ENCODE measurements at places on chromosomes 5 and 9.

GRCh38 chr5:134939500-134939899 is 28.2 kb upstream of the CATSPER3 start:
- DNase-seq = no peak

DNA sequence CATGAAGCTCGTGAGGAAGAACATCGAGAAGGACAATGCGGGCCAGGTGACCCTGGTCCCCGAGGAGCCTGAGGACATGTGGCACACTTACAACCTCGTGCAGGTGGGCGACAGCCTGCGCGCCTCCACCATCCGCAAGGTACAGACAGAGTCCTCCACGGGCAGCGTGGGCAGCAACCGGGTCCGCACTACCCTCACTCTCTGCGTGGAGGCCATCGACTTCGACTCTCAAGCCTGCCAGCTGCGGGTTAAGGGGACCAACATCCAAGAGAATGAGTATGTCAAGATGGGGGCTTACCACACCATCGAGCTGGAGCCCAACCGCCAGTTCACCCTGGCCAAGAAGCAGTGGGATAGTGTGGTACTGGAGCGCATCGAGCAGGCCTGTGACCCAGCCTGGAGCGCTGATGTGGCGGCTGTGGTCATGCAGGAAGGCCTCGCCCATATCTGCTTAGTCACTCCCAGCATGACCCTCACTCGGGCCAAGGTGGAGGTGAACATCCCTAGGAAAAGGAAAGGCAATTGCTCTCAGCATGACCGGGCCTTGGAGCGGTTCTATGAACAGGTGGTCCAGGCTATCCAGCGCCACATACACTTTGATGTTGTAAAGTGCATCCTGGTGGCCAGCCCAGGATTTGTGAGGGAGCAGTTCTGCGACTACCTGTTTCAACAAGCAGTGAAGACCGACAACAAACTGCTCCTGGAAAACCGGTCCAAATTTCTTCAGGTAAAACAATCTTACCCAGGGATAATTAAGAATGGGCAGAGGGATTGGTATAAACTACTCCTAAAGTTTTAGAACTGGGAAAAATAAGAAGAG is 12.9 kb downstream of the ITGA1 start:
- DNase-seq = peak; percentile 67

DNA sequence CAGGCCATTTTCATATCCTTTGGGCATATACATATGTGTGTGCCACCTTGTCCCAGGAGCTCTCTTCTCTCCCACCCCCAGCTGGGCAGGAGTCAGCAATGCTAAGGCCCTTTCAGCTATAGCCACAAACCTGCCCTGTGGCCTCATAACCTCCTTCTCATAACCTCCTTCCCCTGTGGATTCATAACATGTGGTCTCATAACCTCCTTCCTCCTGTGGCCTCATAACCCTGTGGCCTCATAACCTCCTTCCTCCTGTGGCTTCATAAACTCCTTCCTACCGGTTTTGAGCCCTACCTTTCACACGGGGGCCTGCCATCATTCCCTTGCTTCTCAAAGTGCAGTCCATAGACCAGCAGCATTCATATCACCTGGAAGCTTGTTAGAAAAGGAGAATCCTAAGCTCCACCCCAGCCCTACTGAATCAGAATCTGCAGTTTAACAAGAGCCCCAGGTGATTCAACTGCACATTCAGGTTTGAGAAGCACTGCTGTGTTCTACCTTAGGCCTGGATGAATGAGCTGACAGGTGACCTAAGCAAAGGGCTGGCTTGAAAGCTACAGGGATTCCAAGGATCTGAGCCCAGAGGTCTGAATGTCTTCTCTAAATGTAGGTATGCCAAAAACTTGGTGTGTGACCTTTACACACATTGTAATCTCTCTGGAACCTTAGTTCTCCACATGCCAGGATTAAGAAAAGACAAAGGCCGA is 41.9 kb upstream of the PLPP6 start:
- no peak for DNase-seq

GRCh38 chr5:138945421-138946240 is 70.5 kb upstream of the LRRTM2 start:
- no peak for DNase-seq
